ENCODE measurements at places on chromosomes 7 and 10. TPM values are rescaled to one million over a fixed set of nuclear protein-coding genes. Genes with fewer than 3 reads are reported as not detected.
A peak's percentile ranks its signal among the peaks of the same experiment; 100 is the strongest.

GRCh38 chr10:74194999-74195398 lies 44.0 kb downstream of the ADK start:
- no peak overlapping the region for H3K27ac ChIP-seq
- DNase-seq: no peak
- peaks cover 9% of the 10 kb centered on the region for H3K36me3 ChIP-seq
- peaks cover 37% of the 10 kb centered on the region for H3K4me1 ChIP-seq
- H3K27me3 ChIP-seq: no peaks in the 10 kb centered on the region

DNA sequence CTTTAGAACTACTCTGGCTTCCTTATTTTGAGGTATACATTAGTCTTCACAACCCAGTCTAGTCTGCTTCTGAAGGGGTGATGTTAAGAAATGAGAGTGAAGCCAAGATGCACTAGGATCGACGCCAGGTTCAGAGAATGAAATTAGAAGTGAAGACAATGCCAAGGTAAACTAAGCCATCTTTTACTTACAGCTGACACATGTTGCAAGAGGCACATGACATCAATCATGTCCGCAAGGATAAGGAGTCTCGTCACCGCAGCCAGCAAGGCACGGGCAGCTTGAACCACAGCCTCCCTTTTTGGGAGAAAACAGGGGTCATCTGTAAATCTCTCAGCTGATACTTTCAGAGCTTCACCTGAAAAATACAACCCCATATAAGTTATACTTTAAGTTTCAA lies 156.7 kb downstream of the CTNNA3 start:
- H3K27me3 ChIP-seq: peaks cover 18% of the 10 kb centered on the region
- no peak overlapping the region for H3K4me3 ChIP-seq

GRCh38 chr7:135169964-135170273 lies 588 bp downstream of the CYREN start:
- peak overlapping the region; percentile 96 for H3K4me3 ChIP-seq
- H3K27ac ChIP-seq: peak overlapping the region; percentile 95
- H3K27me3 ChIP-seq: no peaks in the 10 kb centered on the region
- peaks cover 46% of the 10 kb centered on the region for H3K4me1 ChIP-seq
- H3K36me3 ChIP-seq: peaks cover 44% of the 10 kb centered on the region

- H3K27me3 ChIP-seq: peaks cover 26% of the 10 kb centered on the region
- H3K36me3 ChIP-seq: no peaks in the 10 kb centered on the region
- DNase-seq: no peak
- H3K4me3 ChIP-seq: no peak overlapping the region
Measured at GRCh38 chr10:80554050-80554449, 16.3 kb downstream of the SH2D4B start.

DNA sequence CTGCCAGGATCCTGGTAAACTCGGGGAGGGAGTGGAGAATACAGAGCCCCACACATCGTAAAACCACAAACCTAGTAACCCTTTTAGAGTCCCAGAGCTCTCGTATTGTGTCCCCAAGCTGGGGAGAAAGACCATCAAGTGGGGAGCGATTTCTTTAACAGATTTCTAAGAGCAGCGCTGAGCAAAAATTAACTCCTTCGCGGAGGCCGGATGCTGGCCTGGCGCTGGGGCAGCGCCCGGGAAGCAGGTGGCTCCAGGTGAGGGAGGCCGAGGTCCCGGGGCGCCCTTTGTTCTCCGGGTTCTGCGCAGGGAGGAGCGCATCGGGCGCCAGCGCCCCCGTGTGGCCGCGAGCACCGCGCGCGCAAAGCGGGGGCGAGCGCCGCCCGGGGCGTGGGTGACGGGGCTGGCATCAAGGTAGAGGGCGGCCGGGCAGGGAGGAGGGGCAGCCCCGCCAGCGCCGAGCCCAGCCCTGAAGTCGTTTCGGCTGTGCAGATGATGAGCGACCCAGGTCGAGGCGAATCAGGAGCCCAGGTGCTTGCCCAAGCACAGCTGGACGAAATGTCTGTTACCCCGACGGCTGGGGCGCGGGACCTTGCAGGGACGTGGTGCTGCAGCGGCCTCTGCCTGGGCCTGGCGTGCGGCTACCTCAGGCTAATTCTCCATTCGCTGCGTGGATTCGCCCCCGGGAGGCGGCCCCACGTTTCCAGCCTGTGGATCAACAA lies 10.4 kb upstream of the FGFR2 start:
- H3K27ac ChIP-seq: no peak overlapping the region
- no peak overlapping the region for H3K4me3 ChIP-seq
- peak; percentile 80 for DNase-seq

GRCh38 chr10:91360461-91360860 lies 49.7 kb upstream of the HECTD2 start:
- no peaks in the 10 kb centered on the region for H3K4me1 ChIP-seq
- no peaks in the 10 kb centered on the region for H3K36me3 ChIP-seq
- DNase-seq: no peak
- H3K27ac ChIP-seq: no peak overlapping the region
- no peak overlapping the region for H3K4me3 ChIP-seq

GRCh38 chr10:28704464-28705161 lies 27.3 kb downstream of the BAMBI start:
- no peaks in the 10 kb centered on the region for H3K36me3 ChIP-seq
- no peaks in the 10 kb centered on the region for H3K4me1 ChIP-seq
- DNase-seq: no peak
- H3K27ac ChIP-seq: no peak overlapping the region
- no peaks in the 10 kb centered on the region for H3K27me3 ChIP-seq
- no peak overlapping the region for H3K4me3 ChIP-seq

DNA sequence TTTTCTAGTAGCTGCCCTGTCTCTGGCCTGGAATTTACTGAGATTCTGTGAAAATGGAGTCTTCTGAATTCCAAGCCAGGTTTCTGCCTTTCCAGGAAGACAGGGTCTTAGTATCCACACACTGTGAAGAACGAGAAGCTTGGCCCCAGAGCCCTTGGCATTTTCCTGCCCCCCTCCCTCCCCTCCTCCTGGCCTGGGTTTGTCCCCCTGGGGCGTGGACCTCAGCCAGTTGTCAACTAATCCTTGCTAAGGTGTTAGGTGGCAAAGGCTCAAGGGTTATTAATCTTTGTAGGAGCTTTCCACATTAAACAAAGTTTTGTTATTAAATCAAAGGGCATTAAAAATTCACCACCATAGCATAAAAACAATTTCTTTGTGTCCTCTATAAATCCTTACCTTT lies 329.5 kb downstream of the RNLS start:
- peaks cover 4% of the 10 kb centered on the region for H3K27me3 ChIP-seq
- H3K4me3 ChIP-seq: no peak overlapping the region
- DNase-seq: no peak
- peaks cover 11% of the 10 kb centered on the region for H3K4me1 ChIP-seq
- no peaks in the 10 kb centered on the region for H3K36me3 ChIP-seq

DNA sequence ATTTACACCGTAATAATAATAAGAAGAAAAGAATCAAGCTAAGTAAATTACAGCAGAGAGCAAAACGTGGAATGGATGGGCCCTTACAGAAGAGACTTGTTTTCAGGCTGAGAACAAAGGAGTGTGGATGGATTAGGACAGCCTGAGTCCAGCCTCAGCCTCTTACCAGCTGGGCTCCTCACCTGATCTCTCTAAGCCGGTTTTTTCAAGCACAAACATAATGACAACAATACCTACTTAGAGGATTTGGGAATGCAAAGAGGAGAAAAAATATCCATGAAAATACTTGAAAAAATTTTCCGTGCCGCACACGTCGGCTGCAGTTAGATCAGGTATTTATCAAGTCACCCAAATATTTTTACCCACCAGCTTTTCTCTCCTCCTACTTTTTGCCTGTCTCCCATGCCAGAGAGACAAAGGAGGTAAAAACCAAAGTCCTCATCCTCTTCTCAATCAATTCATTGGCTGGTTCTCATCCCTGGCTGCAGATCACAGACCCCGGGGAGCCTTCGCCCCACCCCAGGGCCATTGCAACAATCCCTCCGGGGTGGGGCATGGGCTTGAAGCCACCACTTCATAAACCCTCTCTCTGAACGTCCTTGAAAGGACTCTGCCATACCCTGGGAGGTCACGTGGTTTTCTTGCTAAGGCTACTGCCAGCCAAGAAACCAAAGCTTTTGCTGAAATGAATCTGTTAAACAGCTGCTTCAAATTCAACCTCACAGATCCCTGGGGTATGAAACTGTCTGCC lies 29.7 kb upstream of the GTF2I start:
- no peak for DNase-seq
- H3K36me3 ChIP-seq: no peaks in the 10 kb centered on the region
- H3K4me3 ChIP-seq: no peak overlapping the region
- peaks cover 2% of the 10 kb centered on the region for H3K4me1 ChIP-seq
- H3K27ac ChIP-seq: no peak overlapping the region
- no peaks in the 10 kb centered on the region for H3K27me3 ChIP-seq

DEPP1 gene
- 4.3 TPM for total RNA-seq

ATP6V1F gene
- 132 TPM for total RNA-seq

SPDYE2 gene
- total RNA-seq: not detected

RPP30 gene
- 86.4 TPM for total RNA-seq

GJD4 gene
- total RNA-seq: not detected

OR2A1 gene
- total RNA-seq: not detected

GBX1 gene
- total RNA-seq: not detected

STK31 gene
- 0.17 TPM for total RNA-seq

TRA2A gene
- 96.8 TPM for total RNA-seq

PCDH15 gene
- total RNA-seq: not detected
